Large intestine (tissue), 12 donors: ENCODE measurements at places on chromosomes 4 and X. TPM values are rescaled to one million over a fixed set of nuclear protein-coding genes. Genes with fewer than 3 reads are reported as not detected.
A peak's percentile ranks its signal among the peaks of the same experiment; 100 is the strongest.

CT45A1 gene
- polyA plus RNA-seq: not detected

TMEM47 gene
- 8.9 TPM for polyA plus RNA-seq

RASL11B gene
- polyA plus RNA-seq: 2.1 TPM

STATH gene
- polyA plus RNA-seq: not detected

MAGEE1 gene
- 2.3 TPM for polyA plus RNA-seq

TLR2 gene
- polyA plus RNA-seq: 12.1 TPM

DNA sequence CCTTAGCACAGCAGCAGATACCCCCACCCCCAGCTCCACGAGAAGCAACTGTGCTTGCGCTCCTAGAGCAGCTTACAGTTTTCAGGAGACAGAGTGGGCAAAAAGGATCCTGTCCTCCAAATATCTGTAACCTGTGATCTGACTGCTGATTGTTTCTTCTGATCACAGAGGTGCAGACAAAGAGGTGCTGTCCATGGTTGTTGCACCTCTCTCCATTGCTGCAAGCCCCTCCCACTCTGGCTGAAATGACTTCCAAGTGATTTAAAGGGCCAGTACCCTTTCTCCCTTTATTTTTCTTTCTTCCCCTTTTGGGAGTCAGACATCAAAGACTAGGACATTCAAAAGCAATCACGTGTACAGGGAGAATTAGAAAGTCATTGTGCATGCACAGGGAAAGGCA, 205.3 kb upstream of the GEMIN8 start:
- no peak for DNase-seq

DNA sequence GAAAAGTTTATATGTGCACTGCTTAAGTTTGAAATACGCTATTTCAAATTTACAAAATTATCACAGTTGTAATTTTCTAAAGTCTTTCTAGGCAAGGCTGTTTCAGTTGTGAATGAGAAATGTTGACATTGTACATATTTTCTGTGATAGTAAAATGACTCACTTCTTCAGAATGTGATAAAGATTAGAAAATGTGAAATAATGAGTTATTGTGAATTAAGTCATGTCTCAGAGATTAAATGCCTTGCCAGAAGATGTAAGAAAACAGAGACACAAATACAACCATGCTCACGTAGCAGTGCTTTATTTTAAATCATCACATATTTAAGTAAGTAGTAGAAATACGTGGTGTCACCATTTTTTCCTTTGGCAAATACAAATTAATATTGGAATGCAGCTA, 768 bp downstream of the CLCN4 start:
- no peak for DNase-seq

DNA sequence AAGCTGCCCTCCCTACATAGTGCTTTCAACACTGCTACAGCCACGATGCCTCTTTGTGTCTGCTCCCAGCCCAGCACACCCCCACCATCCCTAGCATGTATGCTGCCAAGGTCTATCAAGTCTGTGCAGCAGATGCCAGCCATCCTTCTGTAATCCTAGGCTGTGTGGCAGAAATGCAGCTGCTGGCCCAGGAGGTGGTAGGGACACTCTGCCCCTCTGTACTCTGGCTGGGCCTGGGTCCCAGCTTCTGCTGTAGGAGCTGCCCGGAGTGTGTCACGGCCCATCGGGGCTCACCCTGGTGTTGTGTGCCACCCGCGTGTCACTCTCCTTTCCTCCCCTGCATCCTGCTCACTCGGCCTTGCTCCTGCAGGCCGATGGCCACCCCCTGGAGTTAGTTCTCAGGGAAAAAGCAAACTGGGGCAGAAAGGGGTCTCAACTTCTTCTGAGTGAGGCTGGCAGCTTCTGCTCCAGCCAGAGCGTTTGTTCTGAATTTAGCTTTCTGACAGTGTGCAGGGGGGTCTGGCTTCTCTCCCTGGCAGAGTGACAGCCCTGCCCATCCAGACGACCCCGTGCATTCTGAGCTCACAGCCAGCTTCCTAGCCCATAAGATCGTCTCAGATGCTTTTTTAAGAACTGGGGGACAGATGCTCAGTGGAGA, 22.7 kb downstream of the PSAPL1 start:
- DNase-seq: no peak

DNA sequence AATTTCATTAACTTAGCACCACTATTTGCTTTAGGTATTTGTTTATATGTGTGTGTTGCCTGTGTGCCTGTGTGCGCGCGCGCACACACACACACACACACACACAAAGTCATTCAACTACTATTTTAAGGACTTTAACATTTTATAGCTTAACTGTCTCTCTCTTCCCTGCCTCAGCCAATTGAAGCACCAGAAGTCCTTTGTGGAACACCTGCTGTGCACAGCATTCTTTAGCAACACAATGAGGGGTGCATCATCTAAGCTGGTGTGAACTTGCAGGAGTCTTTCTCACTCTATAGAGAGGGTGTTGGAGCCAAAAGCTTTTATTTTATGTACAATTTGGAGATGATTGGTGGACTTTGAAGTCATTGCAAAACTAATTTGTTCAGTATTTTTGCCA, 31.3 kb downstream of the SLIT2 start:
- no peak for DNase-seq

DNA sequence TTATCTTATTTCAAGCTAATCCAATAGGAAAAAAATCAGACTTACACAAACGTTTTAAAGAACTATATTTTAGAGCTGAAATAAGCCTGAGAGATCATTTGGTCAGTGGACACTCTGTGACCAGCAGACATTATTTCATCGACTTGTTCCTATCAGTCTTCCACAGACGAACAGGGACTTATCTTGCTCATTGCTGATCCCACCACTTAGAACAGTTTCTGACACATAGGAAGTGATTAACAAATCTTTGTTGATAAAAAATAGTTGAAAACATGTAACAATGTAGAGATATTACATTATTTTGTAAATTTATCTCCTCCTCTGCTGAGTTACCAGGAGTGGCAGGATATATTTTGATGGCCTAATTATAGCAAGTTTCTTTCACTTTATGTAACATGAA, 65.8 kb downstream of the TAPT1 start:
- DNase-seq: no peak

DNA sequence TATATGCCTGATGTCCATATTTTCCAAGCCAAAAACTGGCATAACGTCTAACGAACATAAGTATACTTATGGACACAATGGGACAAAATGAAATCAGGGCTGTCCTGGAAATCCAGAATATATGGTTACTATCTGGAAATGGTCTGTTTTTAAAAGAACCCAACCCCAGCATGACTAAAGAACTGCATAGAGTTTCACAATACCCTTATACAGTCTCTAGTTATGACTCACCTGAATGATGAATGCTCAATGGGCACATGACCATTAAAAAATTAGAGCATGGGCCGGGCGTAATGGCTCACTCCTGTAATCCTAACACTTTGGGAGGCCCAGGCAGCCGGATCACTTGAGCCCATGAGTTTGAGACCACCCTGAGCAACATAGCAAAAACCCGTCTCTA, 31.8 kb downstream of the AMMECR1 start:
- DNase-seq: peak; percentile 16

GRCh38 chr4:150133605-150134004, 55.4 kb downstream of the DCLK2 start:
- DNase-seq: no peak

DNA sequence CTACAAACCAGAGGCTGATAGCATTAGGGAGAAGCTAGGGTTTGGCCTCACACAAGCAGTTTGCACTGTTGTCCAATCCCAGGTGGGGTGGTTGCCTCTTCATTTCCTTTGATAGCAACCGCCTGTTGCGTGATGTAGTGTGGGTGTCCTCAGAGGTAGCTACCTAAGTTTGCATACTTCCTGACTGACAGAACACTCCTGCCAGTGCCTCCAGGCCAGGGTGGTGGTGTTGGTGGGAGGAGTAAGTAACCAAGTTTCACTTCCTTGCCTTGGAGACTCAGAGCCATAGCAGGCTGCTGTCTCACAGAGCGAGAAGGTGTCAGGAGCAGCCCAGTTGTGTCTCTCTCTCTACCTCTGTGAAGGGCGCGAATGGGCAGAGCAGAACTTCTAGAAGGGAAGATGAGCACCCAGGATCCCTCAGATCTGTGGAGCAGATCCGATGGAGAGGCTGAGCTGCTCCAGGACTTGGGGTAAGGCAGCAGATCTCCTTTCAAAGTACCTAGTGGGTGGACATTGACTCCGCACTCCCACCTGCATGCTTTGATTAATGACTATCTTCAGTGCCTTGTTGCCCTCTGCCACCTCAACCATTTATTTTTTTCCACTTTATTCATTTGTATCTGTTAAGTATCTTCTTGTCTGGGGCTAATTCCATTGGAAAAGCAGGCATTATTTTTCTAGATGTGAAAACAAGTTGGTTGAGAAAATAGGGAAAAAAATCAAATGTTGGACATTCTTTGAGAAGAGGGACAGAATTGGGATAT, at the start of gene DAPP1:
Gene DAPP1, plus strand, starts transcription at position 283 of the 764 bp plus-strand sequence. Its CDS starts 87 bp downstream, at position 370.
- DNase-seq: peak; percentile 17

GRCh38 chrX:72714478-72714916, 391 bp upstream of the PHKA1 start:
- DNase-seq: peak; percentile 6

- no peak for DNase-seq
Observed at GRCh38 chr4:5166377-5166776, 115.1 kb downstream of the STK32B start.

GRCh38 chr4:24910499-24910898, 2.3 kb downstream of the CCDC149 start:
- no peak for DNase-seq

DNA sequence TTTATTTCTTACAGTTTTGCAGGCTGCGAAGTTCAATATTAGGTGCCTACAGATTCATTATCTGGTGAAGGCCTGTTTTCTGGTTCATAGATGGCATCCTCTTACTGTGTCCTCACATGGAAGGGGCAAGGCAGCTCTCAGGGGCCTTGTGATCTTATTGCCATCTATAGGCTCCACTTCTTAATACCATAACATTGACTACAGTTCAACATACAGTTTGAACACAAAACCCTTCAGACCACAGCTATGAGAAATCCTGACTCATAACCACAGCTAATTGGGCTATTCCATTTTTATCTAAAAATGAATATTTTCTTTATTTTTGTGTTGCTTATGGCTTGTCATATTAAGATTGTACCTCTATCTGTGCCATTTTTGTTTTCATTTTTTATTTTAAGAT, 72.3 kb downstream of the STAG2 start:
- DNase-seq: no peak

DNA sequence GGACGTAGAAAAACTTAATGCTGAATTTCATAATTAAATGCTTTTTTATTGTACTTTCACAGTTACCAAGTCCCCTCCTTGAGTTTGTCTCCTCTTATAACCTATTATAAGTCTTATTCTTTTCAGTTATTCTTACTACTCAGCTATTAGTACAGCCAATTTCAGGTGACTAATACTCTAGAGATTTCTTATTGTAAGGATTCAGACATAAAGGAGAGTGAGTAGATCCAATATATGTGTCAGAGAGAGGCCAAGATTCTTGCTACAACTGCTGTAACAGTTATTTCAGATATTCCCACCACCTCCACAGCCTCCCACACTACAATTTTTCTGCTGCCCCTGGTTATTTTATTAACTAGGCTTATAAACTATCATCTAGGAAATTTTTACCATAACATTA, 274.5 kb downstream of the GPAT3 start:
- no peak for DNase-seq

DNA sequence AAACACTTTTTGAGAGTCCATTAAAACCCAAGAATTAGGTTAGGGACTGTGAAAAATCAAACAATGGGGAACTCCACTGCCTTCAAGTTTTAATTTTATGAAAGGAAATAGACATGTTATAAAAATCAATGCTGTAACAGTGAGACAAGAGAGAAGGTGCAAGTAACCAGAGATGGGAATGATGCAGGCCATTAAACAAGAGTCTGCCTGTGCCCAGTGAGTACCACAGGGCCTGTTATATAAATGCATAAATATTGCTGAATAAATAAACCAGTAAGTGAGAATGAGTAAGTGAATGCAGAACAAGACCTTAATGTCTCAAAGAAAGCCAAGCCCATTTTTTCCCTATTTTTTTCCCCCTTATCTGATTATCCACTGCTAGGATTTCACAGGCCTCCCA, 53.3 kb upstream of the BMP2K start:
- no peak for DNase-seq

DNA sequence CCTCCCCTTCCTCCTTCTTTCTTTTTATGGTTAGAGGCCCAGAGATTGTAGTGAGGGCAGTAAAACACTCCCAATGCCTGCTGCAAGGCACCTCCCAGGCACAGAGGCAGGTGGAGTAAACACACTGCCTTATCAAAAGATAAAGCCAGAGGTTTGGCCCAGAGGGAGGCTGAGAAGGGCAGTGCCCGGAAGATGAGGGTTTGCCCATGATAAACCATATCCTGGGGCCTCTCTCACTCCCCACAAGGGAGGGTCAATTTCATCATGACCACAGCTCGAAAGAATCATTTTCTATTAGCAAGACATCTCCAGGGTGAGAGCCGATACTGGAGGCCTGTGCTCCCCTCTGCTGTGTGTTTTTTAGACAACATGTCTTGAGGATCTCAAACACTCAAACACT, 98.5 kb upstream of the FAM9C start:
- peak; percentile 56 for DNase-seq

DNA sequence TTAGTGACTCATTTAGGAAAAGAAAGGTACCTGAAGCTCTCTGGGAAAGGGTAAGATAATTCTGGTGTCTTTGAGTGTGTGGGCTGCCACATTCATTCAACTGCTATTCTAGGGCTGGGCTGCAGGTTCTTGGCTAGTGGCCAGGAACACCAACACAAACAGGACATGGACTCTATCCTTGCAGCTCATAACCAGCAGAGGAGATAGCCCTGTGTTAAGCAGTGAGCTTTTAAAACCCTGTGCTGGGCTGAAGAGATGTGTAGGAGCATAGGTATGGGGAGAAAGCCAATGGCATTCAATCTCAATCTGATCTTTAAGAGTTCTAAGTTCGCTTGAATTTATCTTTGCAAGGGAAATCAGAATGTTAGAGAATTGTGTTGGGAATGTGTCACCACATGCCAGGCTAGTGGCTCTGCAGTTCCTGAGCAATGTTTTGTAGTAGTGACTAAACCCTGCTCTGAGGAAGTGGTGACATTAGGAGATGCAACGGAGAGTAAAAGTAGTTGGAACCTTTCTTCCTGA, 39.2 kb downstream of the SGMS2 start:
- peak; percentile 50 for DNase-seq

GRCh38 chr4:100823993-100824323, 306.1 kb upstream of the EMCN start:
- no peak for DNase-seq
